ENCODE measurements at places on chromosomes 6 and 20.
A peak's percentile ranks its signal among the peaks of the same experiment; 100 is the strongest.

DNA sequence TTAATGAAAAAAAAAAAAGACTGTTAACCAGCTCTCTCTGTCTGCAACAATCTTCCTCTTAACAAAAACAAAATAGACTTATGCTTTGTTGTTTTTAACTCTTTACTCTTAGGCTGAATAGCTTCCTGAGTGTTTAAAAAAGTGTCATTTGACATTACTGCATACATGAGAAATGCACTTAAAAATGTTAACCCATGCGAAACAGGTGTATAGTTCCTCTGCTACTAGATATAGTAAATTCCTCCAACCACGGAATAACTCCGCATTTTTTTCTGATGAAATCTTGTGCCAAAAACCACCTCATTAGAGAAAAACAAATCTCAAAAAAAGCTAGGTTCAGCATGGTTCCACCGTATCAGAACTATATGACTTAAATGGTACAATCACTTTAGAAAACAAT lies 426.0 kb downstream of the ADGRB3 start:
- no peak for DNase-seq

DNA sequence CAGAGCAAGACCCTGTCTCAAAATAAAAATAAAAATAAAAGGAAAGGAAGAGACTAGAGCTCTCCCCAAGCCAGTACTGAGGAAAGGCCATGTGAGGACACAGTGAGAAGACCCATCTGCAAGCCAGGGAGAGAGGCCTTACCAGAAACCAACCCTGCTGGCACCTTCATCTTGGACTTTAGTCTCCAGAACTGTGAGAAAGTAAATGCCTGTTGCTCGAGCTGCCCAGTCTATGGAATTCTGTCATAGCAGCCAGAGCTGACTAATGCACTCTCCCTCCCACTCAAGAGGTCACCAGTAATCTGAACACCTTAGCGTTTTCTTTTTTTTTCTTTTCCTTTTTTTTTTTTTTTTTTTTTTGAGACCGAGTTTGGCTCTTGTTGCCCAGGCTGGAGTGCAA lies 7.3 kb upstream of the PRPH2 start:
- DNase-seq, result peak; percentile 15

DNA sequence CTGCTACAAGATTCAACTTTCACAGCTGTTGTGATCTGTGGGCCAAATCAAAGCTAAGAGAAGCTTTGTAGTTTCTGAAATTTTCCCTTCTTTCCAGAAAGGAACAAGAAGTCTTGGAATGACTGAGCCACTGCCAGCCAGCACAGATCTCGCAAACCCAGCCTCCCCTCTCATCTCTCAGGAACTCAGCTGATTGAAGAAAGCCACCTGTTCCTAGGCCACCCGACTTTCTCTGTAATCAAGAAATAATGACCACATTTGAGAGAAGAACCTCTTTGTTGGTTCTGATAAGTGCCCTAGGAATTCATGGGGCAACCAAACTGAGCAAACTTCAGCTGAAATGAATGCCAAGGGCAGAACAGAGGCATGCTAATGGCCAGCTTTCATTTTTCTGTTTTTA lies 61.7 kb downstream of the HDGFL1 start:
- DNase-seq, result no peak

- DNase-seq, result peak; percentile 24
Observed at GRCh38 chr6:160733050-160733646, 31.1 kb downstream of the PLG start.

DNA sequence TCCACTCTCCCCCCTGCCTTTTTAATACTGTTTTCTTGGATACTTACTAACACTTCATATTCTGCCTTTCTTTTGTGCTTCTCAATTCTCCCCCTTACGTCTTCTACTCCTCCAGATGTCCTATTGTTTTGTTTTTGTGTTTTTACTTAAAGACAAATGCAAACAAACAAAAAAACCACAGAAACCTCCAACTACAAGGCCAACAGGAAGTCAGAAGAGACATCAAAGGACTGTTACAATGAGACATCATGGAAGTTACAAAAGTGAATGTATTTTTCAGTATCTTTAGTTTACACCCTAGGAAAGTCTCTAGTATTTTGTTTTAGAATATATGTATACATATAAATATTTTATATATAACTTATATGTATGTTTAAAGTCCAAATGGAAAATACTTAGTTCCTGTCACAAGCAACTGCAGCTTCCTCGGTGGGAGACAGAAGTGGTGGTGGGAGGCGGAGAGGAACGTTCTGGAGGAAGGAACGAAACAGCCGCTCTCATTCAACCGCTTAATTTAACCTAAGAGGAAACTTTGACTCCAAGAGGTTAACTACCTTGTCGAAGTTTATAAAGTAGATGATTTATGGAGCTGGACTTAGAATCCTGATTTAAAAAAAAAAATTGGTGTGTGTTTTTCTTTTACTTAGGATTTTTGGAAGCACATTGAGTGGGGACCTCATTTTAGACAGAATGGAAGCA lies 168.9 kb upstream of the PDE10A start:
- DNase-seq, result no peak

DNA sequence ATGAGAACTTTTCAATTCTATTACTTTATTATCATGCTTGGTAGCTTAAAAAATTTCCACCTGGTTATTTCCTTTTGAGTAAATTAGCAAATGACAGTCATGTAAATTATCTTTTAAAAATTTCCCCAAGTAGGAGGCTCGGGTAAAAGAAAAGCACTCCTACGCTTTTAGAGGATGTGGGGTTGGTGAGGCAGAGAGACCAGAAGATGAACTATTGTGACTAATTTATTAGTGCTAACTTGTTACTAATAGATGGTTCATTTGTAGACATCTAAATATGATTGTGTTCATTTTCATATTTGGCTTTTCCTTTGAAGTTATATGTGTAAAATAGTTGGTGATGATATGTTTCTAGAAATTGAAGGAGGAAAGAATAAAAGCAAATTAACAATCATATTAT lies 27.0 kb downstream of the ZNF292 start:
- DNase-seq, result no peak

All from fibroblast of skin of right quadriceps (primary cell).